ENCODE measurements at places on chromosomes 5 and 9. TPM values are rescaled to one million over a fixed set of nuclear protein-coding genes. Genes with fewer than 3 reads are reported as not detected.

DNA sequence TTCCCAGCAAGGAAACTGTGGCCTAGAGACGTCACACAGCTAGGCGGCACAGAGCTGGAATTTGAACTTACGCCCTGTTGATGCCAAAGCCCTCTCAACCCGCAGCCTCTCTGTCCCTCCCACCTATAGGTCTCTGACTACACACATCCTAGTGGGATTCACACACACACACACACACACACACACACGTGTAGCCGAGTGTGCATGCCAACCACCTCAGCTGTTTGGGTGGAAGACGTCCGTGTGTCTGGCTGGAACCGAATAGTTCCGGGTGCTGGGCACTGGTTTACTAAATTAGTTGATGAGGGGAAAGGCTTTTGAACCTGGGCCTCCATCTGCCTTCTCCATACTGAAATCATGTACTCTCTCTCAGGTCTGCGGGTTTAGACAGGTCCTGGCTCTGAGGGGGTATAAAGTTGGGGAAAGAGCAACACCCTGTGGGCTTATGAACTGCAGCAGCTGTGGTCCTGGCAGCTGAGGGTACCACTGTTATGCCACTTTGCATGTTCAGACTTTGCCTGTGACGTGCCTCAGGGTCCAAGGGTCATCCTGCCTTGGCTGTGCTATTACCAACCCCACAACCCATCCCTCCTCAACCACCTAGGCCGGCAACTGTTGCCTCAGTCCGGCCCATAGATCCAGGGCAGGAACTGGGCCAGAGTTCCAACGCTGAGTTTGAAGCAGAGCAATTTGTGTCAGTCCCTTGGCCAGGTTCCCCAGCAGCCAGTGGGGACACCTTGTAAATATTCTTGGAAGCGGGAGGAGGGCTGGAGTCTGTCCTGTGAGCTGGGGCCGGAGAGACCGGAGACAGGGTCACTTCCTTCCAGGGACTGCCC lies 50.5 kb downstream of the PSD2 start:
- no peaks in the 10 kb centered on the region for H3K36me3 ChIP-seq
- H3K4me3 ChIP-seq: no peak overlapping the region
- no peaks in the 10 kb centered on the region for H3K4me1 ChIP-seq
- no peak overlapping the region for H3K27ac ChIP-seq
- no peak for DNase-seq

IFNA2 gene
- not detected for polyA plus RNA-seq

- H3K36me3 ChIP-seq: no peaks in the 10 kb centered on the region
- no peak overlapping the region for H3K27ac ChIP-seq
- DNase-seq: no peak
Measured at GRCh38 chr5:147321569-147321968, 86.7 kb downstream of the STK32A start.

ADGRD2 gene
- polyA plus RNA-seq: not detected

DNA sequence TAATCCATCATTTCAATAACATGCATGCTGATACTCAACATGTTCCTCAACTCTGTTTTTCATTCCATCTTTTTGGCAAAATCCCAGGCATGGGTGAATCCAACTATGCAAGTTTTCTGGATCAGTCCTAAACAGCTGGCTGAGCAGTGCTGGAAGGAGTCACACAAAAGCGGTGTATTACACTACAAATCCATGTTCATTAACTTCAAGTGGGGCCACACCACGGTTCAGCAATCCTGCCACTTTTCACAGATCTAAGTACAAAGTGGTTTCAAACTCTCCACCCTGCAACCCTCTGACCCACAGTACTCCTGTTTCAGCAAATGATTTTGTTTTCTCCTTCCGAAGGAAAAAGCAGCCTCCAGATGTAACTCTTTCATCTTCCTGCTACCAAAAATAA lies 222.5 kb downstream of the EPB41L4A start:
- H3K36me3 ChIP-seq: no peaks in the 10 kb centered on the region
- no peak for DNase-seq
- H3K27ac ChIP-seq: no peak overlapping the region

DMRTA1 gene
- 1.2 TPM for polyA plus RNA-seq

GRCh38 chr5:180990086-180990881 lies 1.6 kb downstream of the BTNL3 start:
- no peaks in the 10 kb centered on the region for H3K36me3 ChIP-seq
- no peak for DNase-seq
- H3K4me1 ChIP-seq: no peaks in the 10 kb centered on the region
- H3K27me3 ChIP-seq: no peaks in the 10 kb centered on the region

GRCh38 chr5:6545036-6545693 lies 87.7 kb downstream of the NSUN2 start:
- H3K36me3 ChIP-seq: no peaks in the 10 kb centered on the region
- no peak overlapping the region for H3K27ac ChIP-seq
- no peaks in the 10 kb centered on the region for H3K4me1 ChIP-seq
- H3K27me3 ChIP-seq: no peaks in the 10 kb centered on the region

DNA sequence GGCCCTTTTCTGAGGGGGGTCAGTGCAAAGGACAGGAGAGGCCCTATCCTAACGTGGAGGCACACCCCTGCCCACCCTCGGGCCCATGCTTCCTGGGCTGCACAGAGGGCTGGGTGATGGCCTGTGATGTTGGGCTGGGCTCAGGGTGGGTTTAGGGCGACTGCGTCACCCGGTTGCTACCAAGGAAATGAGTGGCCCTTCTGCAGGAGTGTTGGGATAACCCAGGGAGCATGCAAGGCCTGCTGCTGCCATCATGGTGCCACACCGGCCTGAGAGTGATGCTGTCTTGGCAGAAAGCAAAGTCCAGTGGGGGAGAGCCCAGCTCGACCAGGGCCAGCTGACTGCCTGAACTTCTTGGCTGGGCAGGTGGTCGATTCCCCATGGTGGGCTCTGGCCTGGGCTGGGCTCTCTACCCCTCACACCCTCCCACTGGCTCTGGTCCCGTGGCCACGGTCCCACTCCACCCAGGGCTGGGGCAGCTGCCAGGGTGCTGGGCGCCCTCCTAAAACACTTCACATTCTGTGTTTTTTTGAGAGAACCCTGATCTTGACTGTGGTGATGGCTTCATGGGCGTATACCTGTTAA lies 21.5 kb upstream of the MRNIP start:
- H3K4me3 ChIP-seq: no peak overlapping the region
- peaks cover 25% of the 10 kb centered on the region for H3K36me3 ChIP-seq
- no peaks in the 10 kb centered on the region for H3K4me1 ChIP-seq
- no peak for DNase-seq
- H3K27ac ChIP-seq: no peak overlapping the region
- H3K27me3 ChIP-seq: no peaks in the 10 kb centered on the region

MSX2 gene
- 2.7 TPM for polyA plus RNA-seq

DNA sequence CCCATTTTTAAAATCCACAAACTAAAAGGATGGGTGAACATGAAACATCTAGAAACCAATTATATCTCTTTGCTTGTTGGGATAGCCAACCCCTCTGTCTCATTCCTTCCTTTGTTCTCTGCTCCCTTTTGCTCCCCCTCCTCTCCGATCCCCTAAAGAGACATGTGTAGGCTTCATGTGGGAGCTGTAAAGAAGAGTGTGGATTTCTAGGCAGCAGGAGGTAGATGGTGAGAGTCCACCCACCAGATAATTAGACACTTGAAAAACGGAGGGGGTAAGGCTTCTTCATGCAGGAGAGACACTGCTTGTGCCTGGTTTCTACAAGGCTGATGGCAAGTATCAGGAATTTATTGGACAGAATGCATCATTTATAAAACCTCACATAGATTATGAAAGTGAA lies 27.3 kb upstream of the CFAP157 start:
- no peak overlapping the region for H3K4me3 ChIP-seq
- H3K27ac ChIP-seq: no peak overlapping the region
- DNase-seq: no peak
- peaks cover 28% of the 10 kb centered on the region for H3K36me3 ChIP-seq
- no peaks in the 10 kb centered on the region for H3K4me1 ChIP-seq

S100Z gene
- not detected for polyA plus RNA-seq

DNA sequence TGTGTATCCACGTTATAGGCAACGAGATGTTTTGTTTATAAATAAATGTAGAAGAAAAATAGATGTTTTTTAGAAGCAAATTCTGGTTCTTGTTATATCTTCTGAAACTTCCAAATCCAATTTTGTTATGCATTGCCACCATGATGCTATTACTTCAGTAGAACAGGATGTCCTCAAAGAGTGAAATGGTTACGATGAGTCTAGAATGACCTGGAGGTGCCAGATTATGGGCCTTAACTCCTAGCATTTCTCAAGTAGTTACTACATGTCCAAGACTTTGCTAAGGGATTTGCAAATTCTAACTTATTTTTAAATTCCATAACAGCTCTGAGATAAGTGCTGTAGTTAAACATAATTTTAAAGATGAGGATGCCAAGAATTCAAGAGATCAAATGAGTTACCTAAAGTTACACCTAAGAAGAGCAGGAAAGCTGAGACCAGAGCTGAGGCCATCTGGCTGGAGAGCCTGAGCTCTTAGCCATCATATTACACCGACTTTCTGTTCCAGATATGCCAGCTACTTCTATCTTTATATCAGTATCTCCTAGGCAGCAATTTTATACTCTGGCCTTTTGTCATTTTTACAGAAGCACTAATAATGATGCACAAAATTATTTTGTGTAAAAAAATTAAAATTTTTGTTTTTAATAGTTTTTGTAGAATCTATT lies 173.2 kb upstream of the RASEF start:
- H3K4me3 ChIP-seq: no peak overlapping the region
- H3K4me1 ChIP-seq: no peaks in the 10 kb centered on the region
- no peaks in the 10 kb centered on the region for H3K36me3 ChIP-seq
- no peak overlapping the region for H3K27ac ChIP-seq

ARL14EPL gene
- not detected for polyA plus RNA-seq

DNA sequence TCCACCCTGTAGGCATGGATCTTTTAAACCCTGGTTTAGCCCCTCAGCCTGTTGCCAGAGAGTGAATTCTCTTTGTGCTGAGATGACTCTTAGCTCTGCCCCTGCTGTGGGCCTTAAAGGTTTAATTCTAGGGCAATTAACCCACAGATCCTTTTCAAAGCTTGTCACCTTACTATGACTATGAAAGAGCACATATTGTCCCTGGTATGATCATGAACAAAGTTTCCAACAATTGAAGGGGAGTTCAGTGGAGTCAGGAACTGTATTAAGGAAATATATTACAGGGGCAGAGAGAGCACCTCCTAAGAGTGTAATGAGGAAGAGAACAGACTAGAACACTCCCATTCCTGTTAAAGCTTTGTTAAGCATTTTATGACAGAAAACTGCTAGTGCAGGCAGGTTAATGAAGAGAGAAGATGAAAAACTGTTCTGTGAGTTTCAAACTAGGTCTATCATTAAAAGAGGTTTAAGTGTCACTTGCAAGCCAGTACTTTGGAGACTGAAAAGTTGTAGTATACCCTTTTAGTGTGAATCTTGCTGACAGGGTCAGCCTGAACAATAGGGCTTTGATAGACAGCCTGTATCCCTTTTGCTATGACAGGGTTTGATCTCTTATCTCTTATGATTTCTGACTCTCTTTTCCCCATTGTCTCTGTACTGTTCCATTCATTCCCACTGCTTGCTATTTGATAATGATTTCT lies 104.2 kb upstream of the ELL2 start:
- no peaks in the 10 kb centered on the region for H3K36me3 ChIP-seq
- DNase-seq: no peak
- no peak overlapping the region for H3K4me3 ChIP-seq
- no peaks in the 10 kb centered on the region for H3K27me3 ChIP-seq
- H3K27ac ChIP-seq: peak overlapping the region; percentile 86

DNA sequence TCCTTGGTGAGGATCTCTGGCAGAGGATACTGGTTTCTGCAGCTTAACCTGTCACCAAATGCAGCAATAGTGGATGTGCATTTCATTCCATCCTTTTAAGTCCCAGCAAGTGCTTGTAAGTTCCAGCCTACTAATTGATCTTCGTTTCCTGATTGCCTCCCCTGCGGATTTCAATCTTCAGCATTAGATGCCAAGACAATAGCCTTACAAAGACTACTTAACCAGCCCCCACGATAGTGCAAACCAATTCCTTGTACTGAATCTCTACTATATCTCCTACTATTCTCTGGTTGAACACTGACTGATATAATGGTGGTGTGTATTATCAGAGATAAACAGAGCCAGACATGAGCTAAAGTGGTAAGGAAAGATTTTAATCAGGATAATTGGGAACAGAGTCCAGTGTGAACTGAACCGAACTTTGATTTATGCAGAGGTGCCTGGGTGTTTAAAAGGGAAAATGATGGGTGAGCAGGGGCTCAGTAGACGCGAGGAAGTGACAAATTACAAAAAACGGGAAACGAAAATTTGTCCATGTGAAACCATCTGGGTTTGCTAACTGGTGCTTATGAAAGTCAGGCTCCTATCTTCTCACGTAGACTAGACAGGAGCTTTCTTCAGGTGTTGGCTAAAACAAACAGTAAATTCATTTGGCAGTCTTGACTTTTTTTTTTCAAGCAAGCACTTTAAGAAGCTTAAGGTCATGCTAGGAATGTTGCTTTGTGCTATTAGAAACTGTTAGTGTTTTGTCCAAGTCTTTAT lies 106.9 kb upstream of the ST8SIA4 start:
- no peaks in the 10 kb centered on the region for H3K36me3 ChIP-seq
- DNase-seq: no peak
- H3K27ac ChIP-seq: no peak overlapping the region

TTC39B gene
- 9.7 TPM for polyA plus RNA-seq

DNA sequence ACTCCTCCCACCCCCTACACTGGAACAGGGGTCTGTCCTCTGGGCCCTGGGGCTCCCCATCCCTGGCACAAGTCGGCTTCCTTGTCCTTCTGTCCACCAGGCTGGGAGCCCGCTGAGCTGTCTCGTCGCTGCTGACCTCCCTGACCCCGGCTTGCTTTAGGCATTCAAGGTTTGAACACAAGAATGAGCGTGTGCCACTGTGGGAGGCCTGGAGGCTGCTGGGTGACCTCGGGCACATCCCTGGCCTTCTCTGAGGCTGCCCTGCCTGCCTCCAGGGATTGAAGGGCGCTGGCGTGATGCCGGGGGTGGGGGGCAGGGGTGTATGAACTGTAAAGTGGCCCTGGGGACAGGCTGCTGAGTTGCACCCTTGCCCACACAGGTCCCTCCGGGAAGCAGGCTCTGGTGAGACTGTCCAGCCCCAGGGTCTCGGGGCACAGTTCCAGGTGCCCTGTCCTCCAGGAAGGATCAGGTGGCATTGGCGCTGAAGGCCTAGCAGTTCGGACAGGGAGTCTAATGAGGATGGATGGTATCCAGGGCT lies 18.2 kb downstream of the FIBCD1 start:
- no peaks in the 10 kb centered on the region for H3K36me3 ChIP-seq
- H3K4me1 ChIP-seq: no peaks in the 10 kb centered on the region

SLC25A25 gene
- polyA plus RNA-seq: 4.1 TPM

CDC14B gene
- 4.5 TPM for polyA plus RNA-seq
